Peyer's patch (tissue), 4 donors: ENCODE measurements at places on chromosomes 5 and 9.
A peak's percentile ranks its signal among the peaks of the same experiment; 100 is the strongest.

- DNase-seq: no peak
Observed at GRCh38 chr5:75034137-75034739, 18.1 kb downstream of the GCNT4 start.

DNA sequence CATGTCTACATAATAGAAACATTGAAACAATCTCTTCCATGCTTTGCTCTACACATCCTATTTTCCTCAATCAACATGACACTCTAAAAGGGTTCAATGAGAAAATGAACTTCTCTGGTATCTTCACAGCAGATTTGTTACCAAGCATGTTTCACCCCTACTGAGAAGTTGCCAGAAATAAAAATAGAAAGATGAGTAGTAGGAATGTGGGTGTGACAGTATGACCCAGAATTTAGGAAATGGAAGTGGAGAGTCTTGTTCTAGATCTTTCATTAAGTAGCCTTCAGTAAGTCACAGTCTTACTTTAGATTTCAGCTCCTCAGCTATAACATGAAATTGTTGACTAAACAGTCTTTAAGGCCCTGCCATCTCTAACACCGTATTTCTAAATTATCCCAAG is 581.8 kb downstream of the EFNA5 start:
- no peak for DNase-seq

- no peak for DNase-seq
Observed at GRCh38 chr5:34789021-34789531, 49.9 kb upstream of the TTC23L start.

DNA sequence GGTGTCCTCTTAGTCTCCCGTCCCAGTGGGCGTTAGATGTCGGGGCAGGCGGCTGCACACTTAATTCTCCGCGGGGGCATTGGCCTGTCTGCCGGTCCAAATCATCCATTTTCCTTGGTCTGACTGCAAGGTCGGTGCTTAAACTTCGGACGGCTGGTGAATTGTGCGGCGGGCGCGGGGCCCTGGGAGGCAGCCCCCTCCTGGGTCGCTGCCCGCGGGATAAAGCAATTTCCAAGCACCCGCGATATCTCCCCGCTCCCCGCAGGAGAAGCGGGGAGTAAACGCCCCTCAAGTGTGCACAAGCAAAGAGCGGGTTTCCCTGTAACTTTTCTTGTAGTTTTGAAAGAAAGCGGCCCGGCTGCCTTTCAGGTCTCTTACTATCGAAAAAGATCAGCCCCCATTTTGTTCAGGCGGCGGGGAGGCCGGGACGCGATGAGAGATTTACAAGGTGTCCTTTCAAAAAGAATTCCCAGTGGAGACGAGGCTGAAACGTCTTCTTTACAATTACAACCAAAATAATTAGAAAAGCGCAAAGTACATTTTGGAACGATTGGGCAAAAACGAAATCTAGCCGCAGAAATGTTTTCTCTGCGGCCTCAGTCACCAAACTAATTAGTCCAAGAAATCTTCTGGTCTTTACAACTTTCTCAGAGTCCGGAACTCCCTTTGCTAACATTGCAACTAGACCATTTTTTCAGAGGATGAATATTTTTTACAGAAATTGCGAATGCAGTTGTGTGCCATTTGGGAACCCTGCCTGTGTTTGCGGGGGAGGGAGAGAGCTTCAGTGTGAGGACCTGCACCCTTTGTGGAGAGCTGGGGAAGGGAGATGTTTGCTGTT is 1.8 kb downstream of the IRX1 start:
- DNase-seq: no peak

GRCh38 chr5:139181322-139181730 is 16.8 kb downstream of the SIL1 start:
- no peak for DNase-seq

- no peak for DNase-seq
Observed at GRCh38 chr9:97502984-97503861, 1.8 kb downstream of the TMOD1 start.

GRCh38 chr5:132253452-132254320 is 3.8 kb upstream of the PDLIM4 start:
- no peak for DNase-seq

GRCh38 chr5:112692472-112692871 is 45.2 kb upstream of the APC start:
- DNase-seq: no peak

- DNase-seq: peak; percentile 46
Observed at GRCh38 chr5:6734243-6734700, 21.0 kb downstream of the TENT4A start.

- no peak for DNase-seq
Observed at GRCh38 chr5:30808996-30809395, 384.5 kb upstream of the CDH6 start.

DNA sequence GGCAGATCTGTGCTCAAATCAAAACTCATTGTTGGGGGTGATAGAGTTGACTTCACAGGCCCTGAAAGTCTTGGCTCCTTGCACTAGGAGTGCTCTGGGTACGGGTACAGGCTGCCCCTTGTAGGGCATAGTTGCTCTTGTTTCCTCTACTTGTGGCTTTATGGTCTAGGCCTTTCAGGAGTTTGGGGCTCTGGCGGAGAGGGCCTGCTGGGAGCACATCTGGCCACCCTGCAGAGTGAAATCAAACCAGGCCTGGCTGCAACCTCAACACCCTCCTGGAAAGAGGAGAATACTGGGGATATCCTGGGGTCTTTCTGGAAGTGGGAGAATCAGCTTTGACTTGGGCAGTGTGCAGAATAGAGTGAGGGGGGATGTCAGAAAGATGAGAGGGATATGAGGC is 1.5 kb downstream of the TGFBI start:
- peak; percentile 19 for DNase-seq

GRCh38 chr5:175682664-175683063 is 24.8 kb downstream of the HRH2 start:
- no peak for DNase-seq

DNA sequence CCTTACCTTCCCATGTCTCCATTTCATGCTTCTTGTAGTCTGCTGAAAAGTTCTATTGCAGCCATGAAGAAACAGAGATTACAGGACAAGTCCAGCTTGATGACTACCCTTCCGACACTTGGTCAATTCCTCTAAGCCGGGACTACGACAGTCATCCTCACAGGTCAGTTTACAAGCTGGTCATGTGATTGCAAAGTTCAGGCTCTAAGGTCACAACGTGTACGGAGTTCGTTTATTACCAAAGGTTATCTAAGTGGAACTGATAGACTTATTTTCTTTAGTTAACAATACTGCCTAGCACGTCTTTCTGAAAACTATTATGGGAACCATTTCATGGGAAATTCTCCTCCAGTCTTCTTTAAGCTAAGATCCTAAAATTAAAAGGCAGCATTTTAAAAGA is 88.5 kb upstream of the NR5A1 start:
- DNase-seq: peak; percentile 78

DNA sequence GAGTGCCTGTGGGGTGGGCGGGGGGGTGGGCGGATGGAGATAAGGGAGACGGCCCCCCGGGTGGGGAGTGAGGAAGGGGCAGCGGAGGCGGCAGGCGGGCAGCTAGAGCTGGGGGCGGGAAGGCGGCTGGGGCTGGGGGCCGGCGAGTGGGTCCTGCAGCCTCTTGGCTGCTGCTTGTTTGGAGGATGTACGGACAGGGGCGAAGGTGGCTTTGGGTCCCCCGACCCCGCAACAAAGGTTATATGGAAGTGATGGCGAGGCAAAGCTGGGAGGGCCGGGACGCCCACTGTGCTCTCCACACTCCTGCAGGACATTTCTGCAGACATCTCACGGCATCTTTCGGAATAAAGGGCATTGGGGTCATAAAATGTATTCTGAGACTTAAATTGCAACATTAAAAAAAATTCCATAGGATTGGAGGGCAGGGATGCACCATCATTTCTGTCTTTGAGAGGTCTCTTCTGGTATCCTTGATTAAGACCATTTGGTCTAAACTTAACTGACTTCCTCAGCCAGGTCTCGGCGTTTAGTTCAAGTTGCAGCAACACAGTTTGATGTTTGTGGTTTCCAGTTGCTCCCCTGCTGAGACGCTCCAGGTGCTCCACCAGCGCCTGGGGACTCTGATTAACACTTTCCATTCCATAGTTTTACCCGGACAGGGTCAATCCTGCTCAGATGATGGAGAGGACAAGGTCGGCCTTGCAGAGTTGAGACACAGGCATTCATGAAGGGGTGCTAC is 101.6 kb upstream of the SSBP2 start:
- DNase-seq: peak; percentile 48

- no peak for DNase-seq
Observed at GRCh38 chr5:6019612-6020011, 358.7 kb downstream of the MED10 start.

GRCh38 chr9:95722141-95722540 is 153.3 kb upstream of the ERCC6L2 start:
- DNase-seq: no peak

DNA sequence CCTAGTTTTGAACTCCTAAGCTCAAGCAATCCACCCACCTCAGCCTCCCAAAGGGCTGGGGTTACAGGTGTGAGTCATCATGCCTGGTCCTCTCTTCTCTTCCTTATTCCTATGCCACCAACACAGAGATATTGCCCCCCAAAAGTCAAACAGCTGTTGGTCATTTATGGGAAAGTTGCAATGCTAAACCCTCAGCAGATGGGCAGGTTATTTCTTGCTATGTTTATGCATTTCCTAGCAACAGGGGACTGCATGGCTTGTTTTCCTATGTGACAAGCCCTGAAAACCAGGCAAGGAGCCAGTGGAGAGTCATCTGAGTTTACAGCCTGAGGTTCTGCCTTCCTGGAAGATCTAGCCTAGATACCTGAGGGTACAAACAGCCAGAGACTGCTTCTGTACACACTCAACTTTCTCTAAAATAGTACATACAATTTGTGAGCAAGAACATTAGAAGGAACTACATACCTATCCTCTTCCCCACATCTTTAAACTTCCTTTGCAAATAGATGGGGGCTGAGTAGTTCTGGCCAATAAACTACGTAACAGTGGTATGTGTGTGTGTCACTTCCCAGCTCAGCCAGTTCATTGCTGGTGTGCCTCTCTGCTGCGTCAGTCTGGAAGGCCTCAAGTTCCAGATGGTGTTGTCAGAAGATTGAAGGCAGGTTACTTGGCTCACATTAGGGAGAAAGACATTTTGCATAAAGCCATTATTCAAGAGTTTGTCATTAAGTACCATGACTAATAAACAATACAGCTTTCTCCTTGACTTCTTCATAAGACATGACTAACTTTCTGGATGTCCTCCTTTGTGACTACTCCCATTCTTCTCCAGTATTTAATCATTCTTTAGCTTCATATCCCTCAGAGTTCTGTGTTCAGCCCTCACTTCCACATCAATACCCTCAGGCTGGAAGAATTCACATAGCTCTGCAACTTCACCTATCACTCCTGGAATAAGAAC is 65.3 kb downstream of the CSNK1A1 start:
- peak; percentile 69 for DNase-seq

- DNase-seq: peak; percentile 71
Observed at GRCh38 chr5:159051421-159052282, 48.1 kb downstream of the EBF1 start.

- DNase-seq: no peak
Observed at GRCh38 chr5:178624631-178625546, 2.0 kb downstream of the CLK4 start.

DNA sequence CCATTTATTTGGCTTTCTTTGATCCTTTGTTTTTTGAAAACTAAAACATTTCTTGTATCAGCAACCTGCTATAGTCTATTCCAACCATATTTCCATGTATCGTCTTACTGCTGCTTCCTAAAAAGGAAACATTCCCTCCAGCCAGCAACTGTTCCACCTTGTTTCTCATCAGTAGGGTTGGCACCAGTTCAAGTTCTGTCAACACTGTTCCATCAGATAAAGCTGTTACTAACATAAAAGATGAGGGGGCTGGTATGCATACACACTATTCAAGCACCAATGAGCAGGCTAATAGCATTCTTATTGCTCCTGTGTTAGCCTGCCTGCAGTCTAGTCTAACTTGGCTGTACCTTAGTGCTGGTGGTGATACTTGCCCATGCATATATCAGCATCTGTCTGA is 178.3 kb downstream of the CWC27 start:
- DNase-seq: no peak

- no peak for DNase-seq
Observed at GRCh38 chr5:94508461-94509148, 109.8 kb downstream of the KIAA0825 start.

- DNase-seq: no peak
Observed at GRCh38 chr9:35907711-35908503, 1.4 kb upstream of the SPAAR start.

DNA sequence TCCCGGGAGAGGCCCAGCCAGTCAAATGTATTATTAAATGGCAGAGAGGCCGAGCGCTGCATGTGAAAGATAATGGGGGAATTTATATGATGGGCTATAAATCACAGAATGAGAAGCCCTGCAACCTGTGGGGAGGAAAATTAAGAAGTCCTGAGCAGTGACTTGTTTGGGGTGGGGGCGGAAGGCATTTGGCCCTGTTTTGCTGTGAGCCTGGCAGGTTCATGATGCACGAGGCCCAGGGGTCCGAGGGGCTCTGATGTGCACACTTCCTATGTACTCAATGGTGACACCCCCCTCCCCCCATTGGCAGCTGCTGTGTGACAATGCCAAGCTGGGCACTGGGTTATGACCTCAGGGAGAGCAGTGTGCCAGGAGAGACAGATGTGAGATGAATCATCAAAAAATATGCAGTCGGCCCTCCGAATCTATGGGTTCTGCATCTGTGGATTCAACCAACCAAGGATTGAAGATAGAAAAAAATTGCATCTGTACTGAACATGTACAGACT is 13.7 kb upstream of the DAB2IP start:
- no peak for DNase-seq

DNA sequence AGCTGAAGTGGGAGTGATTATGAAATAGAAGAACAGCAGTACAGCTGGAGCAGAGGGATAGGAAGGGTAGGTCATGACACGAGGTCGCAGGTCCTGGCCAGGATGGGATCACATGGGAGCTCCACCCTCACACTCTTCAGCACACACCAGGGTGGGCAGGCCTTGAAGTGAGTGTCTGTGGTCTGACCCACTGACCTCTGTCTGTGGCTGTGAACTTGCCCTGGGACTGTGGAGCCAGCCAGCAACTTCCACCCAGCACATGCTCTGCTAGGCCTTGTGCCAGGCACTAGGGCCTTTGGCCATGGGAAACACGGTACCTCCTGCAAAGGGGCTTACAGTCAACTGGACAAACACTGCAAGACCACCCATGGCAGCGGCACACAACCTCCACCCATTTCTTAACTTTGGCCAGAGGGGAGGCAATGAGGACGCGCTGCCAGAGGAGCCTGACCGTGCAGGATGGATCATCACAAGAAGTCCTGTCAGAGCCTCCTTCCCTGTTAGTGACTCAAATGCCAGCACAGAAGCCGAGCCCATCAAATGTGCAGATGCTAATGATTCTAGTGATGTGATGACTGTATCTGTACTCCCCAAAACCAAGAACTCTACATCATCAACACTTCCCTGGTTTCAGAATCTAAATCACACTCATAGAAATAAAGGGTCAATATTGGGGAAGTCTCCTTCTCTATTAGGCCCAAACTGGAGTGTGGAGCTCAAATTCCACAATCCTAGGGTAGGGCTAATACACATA is 113.6 kb downstream of the DPYSL3 start:
- peak; percentile 47 for DNase-seq

- DNase-seq: no peak
Observed at GRCh38 chr5:164332349-164333196, 827.2 kb downstream of the MAT2B start.
